Adrenal gland (tissue), 19 donors: ENCODE measurements at places on chromosomes 5 and 9. TPM values are rescaled to one million over a fixed set of nuclear protein-coding genes. Genes with fewer than 3 reads are reported as not detected.

DNA sequence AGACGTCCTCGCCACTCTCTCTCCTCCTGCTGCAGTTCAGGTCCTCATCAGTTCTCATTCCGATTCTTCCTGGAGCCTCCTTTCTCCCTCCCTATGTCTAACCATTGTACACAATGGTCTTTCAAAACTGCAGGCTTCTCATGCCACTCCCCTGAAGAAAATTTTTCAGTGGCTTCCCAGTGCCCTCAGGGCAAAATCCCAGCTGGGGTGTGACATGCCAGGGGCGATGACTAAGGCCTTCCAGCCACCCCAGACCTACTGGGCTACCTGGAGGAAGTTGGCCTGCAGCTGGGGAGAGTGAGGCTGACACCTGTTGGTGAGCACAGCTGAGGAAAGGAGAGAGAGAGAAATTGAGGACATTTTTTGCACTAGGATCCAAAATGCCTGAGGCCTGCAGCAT is 65.2 kb downstream of the SREK1 start:
- no peaks in the 10 kb centered on the region for H3K4me1 ChIP-seq
- no peak overlapping the region for H3K4me3 ChIP-seq
- H3K27me3 ChIP-seq = no peaks in the 10 kb centered on the region
- no peak for DNase-seq

DNA sequence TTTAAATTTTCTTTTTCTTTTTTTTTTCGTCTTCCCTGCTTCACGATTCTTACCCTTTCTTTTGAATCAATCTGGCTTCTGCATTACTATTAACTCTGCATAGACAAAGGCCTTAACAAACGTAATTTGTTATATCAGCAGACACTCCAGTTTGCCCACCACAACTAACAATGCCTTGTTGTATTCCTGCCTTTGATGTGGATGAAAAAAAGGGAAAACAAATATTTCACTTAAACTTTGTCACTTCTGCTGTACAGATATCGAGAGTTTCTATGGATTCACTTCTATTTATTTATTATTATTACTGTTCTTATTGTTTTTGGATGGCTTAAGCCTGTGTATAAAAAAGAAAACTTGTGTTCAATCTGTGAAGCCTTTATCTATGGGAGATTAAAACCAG is 352.2 kb downstream of the NTRK2 start:
- H3K27ac ChIP-seq = no peak overlapping the region
- no peak overlapping the region for H3K4me3 ChIP-seq
- no peak for DNase-seq

- no peaks in the 10 kb centered on the region for H3K4me1 ChIP-seq
- no peak overlapping the region for H3K4me3 ChIP-seq
- no peak overlapping the region for H3K27ac ChIP-seq
- H3K36me3 ChIP-seq = no peaks in the 10 kb centered on the region
Observed at GRCh38 chr5:135423146-135423845, 23.9 kb downstream of the DCANP1 start.

- no peak for DNase-seq
- no peak overlapping the region for H3K27ac ChIP-seq
- H3K4me1 ChIP-seq = no peaks in the 10 kb centered on the region
- no peak overlapping the region for H3K4me3 ChIP-seq
Observed at GRCh38 chr5:67679184-67679841, 482.7 kb upstream of the CD180 start.

- H3K27me3 ChIP-seq = no peaks in the 10 kb centered on the region
- H3K4me1 ChIP-seq = peaks cover 5% of the 10 kb centered on the region
- no peaks in the 10 kb centered on the region for H3K36me3 ChIP-seq
- no peak for DNase-seq
Observed at GRCh38 chr9:126957687-126958053, 43.1 kb downstream of the RALGPS1 start.

GRCh38 chr5:33833237-33833575 is 58.6 kb downstream of the ADAMTS12 start:
- H3K27ac ChIP-seq = no peak overlapping the region
- no peaks in the 10 kb centered on the region for H3K36me3 ChIP-seq
- H3K4me1 ChIP-seq = peaks cover 6% of the 10 kb centered on the region
- no peaks in the 10 kb centered on the region for H3K27me3 ChIP-seq
- DNase-seq = no peak
- H3K4me3 ChIP-seq = no peak overlapping the region

- no peaks in the 10 kb centered on the region for H3K36me3 ChIP-seq
- no peak overlapping the region for H3K4me3 ChIP-seq
- DNase-seq = no peak
- H3K27me3 ChIP-seq = peaks cover 91% of the 10 kb centered on the region
- no peaks in the 10 kb centered on the region for H3K4me1 ChIP-seq
Observed at GRCh38 chr5:1883925-1884677, 1.4 kb upstream of the IRX4 start.

- no peak overlapping the region for H3K4me3 ChIP-seq
- no peak for DNase-seq
- H3K36me3 ChIP-seq = no peaks in the 10 kb centered on the region
- H3K27ac ChIP-seq = no peak overlapping the region
- peaks cover 37% of the 10 kb centered on the region for H3K4me1 ChIP-seq
Observed at GRCh38 chr5:81245871-81246235, 12.7 kb downstream of the CKMT2 start.

DNA sequence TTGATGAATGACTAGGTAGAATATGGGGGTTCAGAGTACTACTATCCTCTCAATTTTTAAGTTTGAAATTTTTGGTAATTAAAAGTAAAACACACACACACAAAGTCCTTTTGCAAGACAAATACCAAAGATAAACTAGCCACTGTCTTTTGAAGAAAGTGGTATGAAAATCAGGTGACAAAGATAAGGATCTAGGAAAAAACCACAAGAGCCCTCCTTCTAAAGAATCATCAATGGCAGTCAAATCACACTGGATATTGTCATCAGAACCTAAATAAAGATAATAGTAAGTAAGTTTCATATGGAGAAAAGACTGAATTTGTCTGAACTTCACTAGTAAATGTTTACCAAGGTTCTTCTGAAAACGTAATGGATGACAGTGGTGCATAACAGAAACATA is 30.5 kb upstream of the HK3 start:
- H3K27me3 ChIP-seq = no peaks in the 10 kb centered on the region
- H3K4me3 ChIP-seq = no peak overlapping the region
- no peaks in the 10 kb centered on the region for H3K4me1 ChIP-seq
- no peak overlapping the region for H3K27ac ChIP-seq

- no peak overlapping the region for H3K27ac ChIP-seq
- no peaks in the 10 kb centered on the region for H3K4me1 ChIP-seq
- DNase-seq = no peak
- no peaks in the 10 kb centered on the region for H3K36me3 ChIP-seq
- no peaks in the 10 kb centered on the region for H3K27me3 ChIP-seq
Observed at GRCh38 chr9:68950689-68951088, 63.2 kb downstream of the PRKACG start.

- no peaks in the 10 kb centered on the region for H3K4me1 ChIP-seq
- no peak overlapping the region for H3K27ac ChIP-seq
- H3K36me3 ChIP-seq = no peaks in the 10 kb centered on the region
- no peak overlapping the region for H3K4me3 ChIP-seq
- DNase-seq = no peak
- no peaks in the 10 kb centered on the region for H3K27me3 ChIP-seq
Observed at GRCh38 chr5:144944936-144945335, 774.3 kb downstream of the KCTD16 start.

GRCh38 chr9:133430244-133430643 is 8.1 kb downstream of the ADAMTS13 start:
- no peak overlapping the region for H3K27ac ChIP-seq
- H3K4me1 ChIP-seq = no peaks in the 10 kb centered on the region
- no peak overlapping the region for H3K4me3 ChIP-seq
- peaks cover 8% of the 10 kb centered on the region for H3K27me3 ChIP-seq
- no peak for DNase-seq

DNA sequence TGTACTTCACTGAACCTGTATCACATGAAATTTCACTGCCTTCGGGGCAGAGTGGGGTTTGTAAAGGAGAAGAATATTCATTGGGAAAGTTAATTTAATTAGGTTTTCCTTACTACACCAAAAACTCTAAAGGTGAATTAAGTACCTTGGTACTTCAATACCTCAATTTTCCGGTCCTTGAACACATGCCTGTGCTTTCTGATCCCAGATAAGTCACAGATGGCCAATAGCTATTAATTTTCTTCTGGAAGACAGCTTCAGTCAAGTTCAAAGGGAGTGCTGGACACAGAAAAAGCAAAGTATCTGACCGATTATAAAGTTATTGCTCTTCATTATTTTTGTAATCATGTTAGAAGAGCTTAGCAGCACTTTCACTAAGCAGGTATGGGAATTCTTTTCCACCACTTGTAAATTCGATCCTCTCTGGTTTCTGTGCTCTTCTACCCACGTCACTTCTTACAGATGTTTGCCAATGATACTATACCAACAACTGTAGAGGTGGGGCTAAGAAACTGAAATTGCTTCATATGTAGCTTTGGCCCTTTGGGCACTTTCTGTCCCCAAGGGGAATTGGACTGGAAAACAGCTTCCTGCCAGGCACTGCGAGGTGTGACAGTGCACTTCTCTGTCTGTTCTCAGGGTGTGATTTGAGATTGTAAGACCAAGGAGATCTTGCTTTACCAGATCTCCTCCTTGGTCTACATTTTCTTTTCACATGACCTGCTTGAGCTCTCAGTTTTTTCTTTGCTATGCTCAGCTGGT is 164.0 kb downstream of the CCDC192 start:
- no peak overlapping the region for H3K4me3 ChIP-seq
- H3K27ac ChIP-seq = no peak overlapping the region
- no peak for DNase-seq
- peaks cover 65% of the 10 kb centered on the region for H3K4me1 ChIP-seq

DNA sequence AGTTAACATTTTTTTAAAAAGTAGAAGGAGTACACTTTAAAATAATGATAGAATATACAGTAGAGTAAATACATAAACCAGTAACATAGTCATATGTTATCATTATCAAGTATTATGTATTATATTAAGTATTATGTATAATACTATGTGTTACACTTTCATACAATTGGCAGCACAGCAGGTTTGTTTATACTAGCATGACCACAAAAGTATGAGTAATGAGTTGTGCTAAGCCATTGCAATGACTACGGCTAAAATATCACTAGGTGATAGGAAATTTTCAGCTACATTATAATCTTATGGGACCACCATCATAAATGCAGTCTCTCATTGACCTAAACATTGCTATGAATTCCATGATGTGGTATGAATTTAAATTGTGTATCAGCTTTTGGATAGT is 506.0 kb downstream of the HTR1A start:
- no peak overlapping the region for H3K4me3 ChIP-seq
- H3K27me3 ChIP-seq = no peaks in the 10 kb centered on the region
- H3K4me1 ChIP-seq = no peaks in the 10 kb centered on the region

The CNTNAP3B gene
- 6.6 TPM for total RNA-seq

The PCDHB16 gene
- 3.3 TPM for total RNA-seq

The P4HA2 gene
- total RNA-seq = 34.0 TPM

The ZMYND19 gene
- 25.7 TPM for total RNA-seq
